Left kidney (tissue), 8 donors: ENCODE measurements at places on chromosomes 7 and 10.

- no peak for DNase-seq
Measured at GRCh38 chr7:100496509-100496908, 12.8 kb downstream of the NYAP1 start.

DNA sequence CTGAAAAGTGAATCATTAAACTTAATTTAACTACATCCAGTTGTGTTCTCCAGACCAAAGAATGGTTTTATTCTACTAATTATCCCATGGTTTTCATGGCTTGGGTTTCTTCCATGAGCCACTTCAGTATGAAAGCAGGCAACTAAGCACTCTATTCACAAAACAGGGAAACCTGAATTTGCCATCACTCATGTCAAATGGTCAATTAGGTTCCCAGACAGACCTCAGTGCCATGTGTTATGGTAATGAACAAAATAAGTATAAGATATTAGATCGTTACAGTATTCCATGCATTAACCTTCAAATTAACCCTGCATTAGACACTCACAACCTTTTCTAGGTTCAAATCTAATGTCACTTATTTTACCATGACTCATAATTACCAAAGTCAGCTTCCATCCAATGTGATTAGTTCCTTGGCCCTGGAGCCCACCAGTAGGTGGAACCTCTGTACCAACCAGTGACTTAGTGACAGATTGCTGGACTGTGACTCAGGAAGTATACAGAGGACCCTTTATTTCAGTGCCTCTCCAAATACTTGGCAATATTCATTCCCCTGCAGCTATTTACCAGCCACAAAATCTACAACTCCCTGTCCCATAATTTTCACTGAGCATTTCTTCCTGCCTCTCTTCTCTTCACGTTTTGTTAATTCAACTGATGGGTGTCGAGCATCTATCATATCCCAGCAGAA lies 1270.2 kb upstream of the SORCS1 start:
- DNase-seq: no peak

- no peak for DNase-seq
Measured at GRCh38 chr10:6729861-6730344, 149.8 kb upstream of the PRKCQ start.

GRCh38 chr7:48416327-48416908 lies 245.2 kb downstream of the ABCA13 start:
- DNase-seq: no peak

- DNase-seq: no peak
Measured at GRCh38 chr7:130133029-130133782, 62.9 kb downstream of the KLHDC10 start.

GRCh38 chr10:28798428-28798955 lies 121.2 kb downstream of the BAMBI start:
- no peak for DNase-seq

DNA sequence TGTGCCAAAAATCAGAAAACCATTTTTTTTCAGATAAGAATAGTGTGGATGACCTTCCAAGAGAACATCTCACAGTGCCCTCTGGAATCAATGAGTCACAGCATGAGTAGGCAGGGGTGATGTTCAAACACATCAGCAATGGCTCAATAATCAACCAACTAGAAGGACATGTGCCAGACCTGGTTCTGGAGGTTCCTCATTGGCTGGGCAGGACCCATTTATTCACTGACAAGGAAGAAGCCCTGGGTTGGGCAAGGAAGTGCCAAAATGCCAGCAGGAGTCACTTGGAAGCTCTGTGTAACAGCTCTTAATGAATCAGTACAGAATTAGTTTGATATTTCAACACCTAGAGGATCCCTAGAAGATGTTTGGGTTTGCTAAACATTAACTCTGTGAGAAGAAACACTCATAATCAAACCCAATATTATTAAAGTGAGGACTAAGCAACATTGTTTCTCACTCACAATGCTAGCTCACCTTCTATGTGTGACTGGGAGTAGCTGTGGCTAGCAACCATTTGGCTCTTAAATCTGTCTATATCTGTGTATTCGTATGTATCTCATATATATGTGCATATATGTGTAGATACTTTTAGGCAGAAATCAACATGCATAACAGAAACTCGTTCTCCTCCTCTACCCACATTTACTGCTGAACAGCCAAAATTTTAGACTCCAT lies 72.3 kb upstream of the APBB1IP start:
- no peak for DNase-seq
